ENCODE measurements at places on chromosomes 7 and 10.

- no peak for DNase-seq
These were observed 87.5 kb upstream of the GATA3 start for GRCh38 chr10:7967035-7967434.

GRCh38 chr7:127922656-127923055, 108.6 kb downstream of the LRRC4 start:
- DNase-seq = no peak

DNA sequence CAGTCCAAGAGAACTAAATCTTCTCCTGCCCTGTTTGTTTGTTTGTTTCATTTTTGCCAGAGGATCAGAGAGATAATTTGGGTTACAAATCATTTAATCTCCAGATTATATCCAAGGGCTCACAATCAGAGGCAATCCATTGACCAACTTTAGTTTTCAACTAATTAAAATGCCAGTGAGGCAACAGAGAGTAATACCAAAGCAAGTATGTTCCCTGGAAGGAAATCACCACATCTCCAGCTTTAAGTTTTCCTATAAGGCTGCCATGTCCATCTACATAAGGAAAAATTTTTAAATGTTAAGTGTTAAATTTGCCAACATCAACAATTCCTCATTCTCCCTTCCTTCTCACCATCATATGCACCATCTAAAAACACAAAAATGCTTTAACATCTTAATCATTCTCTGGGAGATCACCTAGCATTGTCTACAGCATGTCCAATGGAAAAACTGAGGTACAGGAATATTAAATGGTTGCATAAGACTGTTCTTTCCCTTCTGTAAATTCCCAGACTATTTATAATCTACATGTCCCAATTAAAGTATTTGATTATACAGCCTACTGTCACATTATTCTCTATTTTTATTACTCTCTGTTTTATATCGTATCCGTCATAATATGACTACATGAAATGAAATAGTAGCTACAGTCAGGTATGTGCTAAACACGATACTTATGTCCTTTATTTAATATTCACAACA, 14.1 kb downstream of the USP54 start:
- DNase-seq = no peak

GRCh38 chr7:129664029-129665012, 52.8 kb downstream of the NRF1 start:
- DNase-seq = no peak

GRCh38 chr10:133013463-133013862, 71.1 kb upstream of the CFAP46 start:
- no peak for DNase-seq

GRCh38 chr10:8058274-8059111, 4.0 kb downstream of the GATA3 start:
- DNase-seq = no peak
